GM12864 (cell line): ENCODE measurements at places on chromosomes 1 and 21.

DNA sequence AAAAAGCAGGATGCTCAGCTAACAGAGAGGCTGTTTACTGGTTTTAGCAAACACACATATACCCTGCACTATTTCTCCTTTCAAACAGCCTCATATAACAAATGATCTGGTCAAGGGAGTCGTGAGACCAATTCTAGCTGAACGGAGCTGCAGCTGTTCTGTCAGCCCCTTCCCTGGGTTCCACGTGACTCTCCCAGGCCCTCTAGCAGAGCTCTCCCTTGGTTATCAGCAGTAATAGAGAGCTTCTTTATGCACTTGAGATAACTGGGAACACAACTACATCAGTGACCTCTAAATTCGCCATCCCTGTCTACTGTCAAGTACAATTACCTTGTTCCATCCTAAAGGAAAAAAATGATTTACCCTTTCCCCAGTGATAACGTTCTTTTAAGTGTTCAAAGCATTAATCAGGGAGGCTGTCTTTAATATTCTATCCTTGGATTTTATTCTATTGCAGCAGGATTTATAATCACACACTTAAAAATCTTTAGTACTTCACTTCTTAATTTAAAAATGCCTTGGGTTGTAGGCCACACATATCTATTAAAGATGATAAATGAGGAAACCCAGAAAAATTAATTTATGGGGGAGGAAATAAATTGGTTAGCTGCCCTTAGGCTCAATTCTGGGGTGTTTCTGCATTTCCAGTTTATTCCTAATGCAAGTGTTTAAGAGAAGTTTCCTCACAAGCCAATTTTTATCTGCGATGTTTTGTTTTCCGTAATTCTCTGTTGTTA lies 28.2 kb downstream of the PTGER3 start:
- no peak for DNase-seq

DNA sequence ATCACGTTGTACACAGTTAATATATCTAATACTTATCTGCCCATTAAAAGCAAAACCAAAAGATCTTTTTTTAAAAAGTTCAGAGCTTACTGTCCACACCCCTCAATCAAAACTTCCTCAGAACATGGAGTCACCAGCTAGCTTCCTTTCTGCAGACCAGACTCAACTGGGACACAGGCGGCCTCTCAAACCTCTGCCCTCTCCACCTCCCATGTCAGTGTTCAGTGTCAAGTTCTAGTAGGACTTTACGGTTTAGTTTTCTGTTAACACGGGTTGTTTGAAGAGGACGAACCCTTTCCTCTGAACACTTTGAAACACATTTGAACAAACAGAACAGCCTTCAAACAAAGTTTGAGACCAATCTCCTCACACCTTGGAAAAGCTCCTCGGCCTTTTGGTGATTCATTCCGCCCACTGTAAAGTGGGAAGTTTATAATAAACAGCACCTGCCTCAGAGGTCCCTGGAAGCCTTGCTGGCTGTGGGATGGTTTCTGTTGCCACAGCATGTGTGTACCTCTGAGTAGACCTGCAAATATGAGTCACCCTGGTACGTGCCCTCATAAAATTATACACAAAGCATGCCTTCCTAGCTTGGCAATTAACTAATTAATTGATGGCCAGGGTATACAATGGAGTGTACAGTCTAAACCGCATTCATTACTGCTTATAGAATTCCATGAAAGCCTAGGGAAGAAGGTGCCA lies 48.4 kb upstream of the SIPA1L2 start:
- DNase-seq: no peak

- no peak for DNase-seq
Observed at GRCh38 chr1:210244746-210245367, 12.3 kb downstream of the SERTAD4 start.

GRCh38 chr1:159851407-159851806 lies 11.1 kb downstream of the VSIG8 start:
- no peak for DNase-seq

DNA sequence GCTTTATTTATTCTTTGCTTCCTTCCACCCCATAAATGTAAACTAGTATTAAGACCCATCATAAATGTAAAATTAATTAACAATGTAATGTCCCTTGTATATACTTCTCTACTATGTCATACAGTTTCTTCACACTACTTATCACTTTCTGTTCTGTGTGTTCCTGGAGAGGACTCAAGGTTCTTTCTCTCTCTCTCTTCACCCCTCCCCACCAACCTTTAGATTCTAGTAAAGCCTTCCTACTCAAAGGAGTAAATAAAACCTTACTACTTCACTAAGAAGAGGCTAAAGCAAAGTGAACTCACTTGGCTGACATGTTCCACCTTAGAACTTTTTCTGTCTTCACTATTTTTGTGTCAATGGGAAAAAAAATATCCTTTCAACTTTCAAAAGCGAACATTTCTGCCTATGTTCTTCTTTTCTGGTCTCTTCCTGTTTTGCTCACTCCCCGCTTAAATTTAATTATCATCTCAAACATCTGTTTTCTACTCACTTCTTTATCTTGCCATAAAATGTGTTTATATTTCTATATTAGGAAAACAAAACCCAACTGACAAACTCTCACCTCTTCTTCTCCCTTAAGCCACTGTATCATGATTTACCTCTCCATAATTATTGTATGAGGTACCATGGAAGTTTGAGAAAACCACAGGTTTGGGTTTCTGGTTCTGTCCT lies 260.3 kb downstream of the DPYD start:
- DNase-seq: no peak

GRCh38 chr1:11858968-11859871 lies 475 bp upstream of the NPPB start:
- DNase-seq: no peak

GRCh38 chr1:235075777-235076308 lies 52.8 kb downstream of the TOMM20 start:
- DNase-seq: no peak
